ENCODE measurements at places on chromosomes 7 and 10. TPM values are rescaled to one million over a fixed set of nuclear protein-coding genes. Genes with fewer than 3 reads are reported as not detected.
A peak's percentile ranks its signal among the peaks of the same experiment; 100 is the strongest.

FXYD4 gene
- not detected for total RNA-seq

DNA sequence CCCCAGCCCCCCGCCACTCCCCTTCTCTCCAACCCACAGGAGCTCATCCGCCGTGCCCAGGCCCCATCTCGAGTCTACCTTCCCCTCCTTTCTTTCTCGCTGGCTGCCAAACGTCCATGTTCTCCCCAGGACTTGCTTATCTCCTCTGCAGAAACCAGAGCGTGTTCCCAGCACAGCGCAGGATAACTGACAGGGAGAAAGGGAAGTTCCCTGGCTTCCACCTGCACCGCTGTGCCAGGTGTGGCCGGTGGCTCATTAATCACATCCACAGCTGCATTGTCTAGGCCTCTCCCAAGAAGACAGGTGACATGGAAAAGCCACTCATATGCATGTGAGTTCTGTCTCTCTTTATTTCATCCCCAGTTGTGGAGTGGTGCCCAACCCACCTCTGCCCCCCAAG is 113.2 kb downstream of the ITIH5 start:
- peaks cover 23% of the 10 kb centered on the region for H3K4me1 ChIP-seq
- H3K27ac ChIP-seq, result no peak overlapping the region
- H3K27me3 ChIP-seq, result no peaks in the 10 kb centered on the region
- no peaks in the 10 kb centered on the region for H3K36me3 ChIP-seq
- DNase-seq, result no peak

DNA sequence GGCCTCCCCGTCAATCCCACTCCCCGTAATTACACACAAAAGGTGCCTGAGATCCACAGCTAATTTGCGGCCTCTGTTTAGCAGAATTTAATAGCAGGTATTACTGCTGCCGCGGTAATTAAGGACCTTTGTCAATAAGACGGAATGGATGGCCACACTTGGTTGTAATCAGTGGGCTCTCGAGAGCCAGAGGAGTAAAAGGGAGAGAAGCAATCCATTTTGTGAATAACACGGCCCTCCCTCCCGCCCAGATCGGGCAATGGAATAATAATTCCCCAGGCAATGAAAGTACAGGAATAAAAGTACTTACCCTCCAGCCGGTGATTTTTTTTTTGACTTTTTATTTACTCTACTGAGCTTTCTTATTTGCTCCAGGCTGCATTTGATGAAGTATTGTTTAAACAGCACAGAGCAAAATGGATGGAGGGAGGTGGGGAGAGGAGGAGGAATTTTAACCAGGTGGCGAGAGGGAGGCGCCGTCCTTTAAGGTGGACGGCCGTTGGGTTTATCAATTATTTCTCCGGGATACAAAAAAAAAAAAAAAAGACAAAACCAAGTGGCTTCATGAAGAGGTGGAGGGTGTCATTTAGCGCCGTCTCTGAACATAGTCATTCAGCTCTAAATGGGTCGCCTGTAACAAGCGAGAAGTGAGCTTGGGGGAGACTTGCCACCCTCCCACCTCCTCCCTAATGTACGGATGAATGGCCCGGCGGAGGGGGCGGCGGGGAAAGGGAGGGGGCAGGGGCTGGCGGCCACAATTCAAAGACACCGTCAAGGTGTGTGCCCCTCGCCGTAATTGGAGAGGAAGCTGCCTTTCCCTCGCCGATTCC is 120.3 kb downstream of the BUB3 start:
- no peaks in the 10 kb centered on the region for H3K4me1 ChIP-seq
- H3K27ac ChIP-seq, result no peak overlapping the region
- H3K27me3 ChIP-seq, result peaks cover 16% of the 10 kb centered on the region
- no peak for DNase-seq

- peak overlapping the region; percentile 91 for H3K4me3 ChIP-seq
- peaks cover 55% of the 10 kb centered on the region for H3K4me1 ChIP-seq
- peak overlapping the region; percentile 94 for H3K27ac ChIP-seq
- no peaks in the 10 kb centered on the region for H3K36me3 ChIP-seq
These were observed 438 bp downstream of the ARID5B start for GRCh38 chr10:61901829-61902444.

TBXAS1 gene
- 3.6 TPM for total RNA-seq
